DND-41 (cell line): ENCODE measurements at places on chromosomes 2 and 18.

GRCh38 chr18:55588111-55588869 lies at the start of gene TCF4:
Gene TCF4, minus strand, starts transcription at chr18:55588192. Its CDS starts 1,076 bp downstream, at chr18:55587116.
- H3K36me3 ChIP-seq, result 0 out of 2 replicates have a peak, but pooled peaks cover under 1% of the 10 kb centered on the region
- DNase-seq, result peak; percentile 71

GRCh38 chr2:204072443-204073324 lies 136.1 kb downstream of the ICOS start:
- DNase-seq, result peak; percentile 63
- no peak overlapping the region for H3K4me3 ChIP-seq
- no peak overlapping the region for H3K27ac ChIP-seq
- no peaks in the 10 kb centered on the region for H3K27me3 ChIP-seq

GRCh38 chr2:37782155-37782673 lies 110.8 kb upstream of the CDC42EP3 start:
- no peaks in the 10 kb centered on the region for H3K27me3 ChIP-seq
- no peaks in the 10 kb centered on the region for H3K4me1 ChIP-seq
- no peak for DNase-seq

GRCh38 chr2:187483537-187483936 lies 35.5 kb upstream of the CALCRL start:
- no peak overlapping the region for H3K4me3 ChIP-seq
- H3K27ac ChIP-seq, result no peak overlapping the region
- no peak for DNase-seq
- H3K4me1 ChIP-seq, result no peaks in the 10 kb centered on the region

GRCh38 chr2:215505044-215505786 lies 69.3 kb upstream of the FN1 start:
- H3K36me3 ChIP-seq, result no peaks in the 10 kb centered on the region
- H3K4me3 ChIP-seq, result no peak overlapping the region

GRCh38 chr18:79466591-79466990 lies 70.9 kb downstream of the NFATC1 start:
- H3K27ac ChIP-seq, result no peak overlapping the region
- H3K36me3 ChIP-seq, result peaks cover 20% of the 10 kb centered on the region
- H3K4me3 ChIP-seq, result no peak overlapping the region
- no peaks in the 10 kb centered on the region for H3K27me3 ChIP-seq
- no peak for DNase-seq

- H3K4me1 ChIP-seq, result peaks cover 51% of the 10 kb centered on the region
- no peak for DNase-seq
- no peaks in the 10 kb centered on the region for H3K27me3 ChIP-seq
- no peaks in the 10 kb centered on the region for H3K36me3 ChIP-seq
- peak overlapping the region; percentile 77 for H3K27ac ChIP-seq
Measured at GRCh38 chr2:43193652-43194120, 32.7 kb downstream of the ZFP36L2 start.

DNA sequence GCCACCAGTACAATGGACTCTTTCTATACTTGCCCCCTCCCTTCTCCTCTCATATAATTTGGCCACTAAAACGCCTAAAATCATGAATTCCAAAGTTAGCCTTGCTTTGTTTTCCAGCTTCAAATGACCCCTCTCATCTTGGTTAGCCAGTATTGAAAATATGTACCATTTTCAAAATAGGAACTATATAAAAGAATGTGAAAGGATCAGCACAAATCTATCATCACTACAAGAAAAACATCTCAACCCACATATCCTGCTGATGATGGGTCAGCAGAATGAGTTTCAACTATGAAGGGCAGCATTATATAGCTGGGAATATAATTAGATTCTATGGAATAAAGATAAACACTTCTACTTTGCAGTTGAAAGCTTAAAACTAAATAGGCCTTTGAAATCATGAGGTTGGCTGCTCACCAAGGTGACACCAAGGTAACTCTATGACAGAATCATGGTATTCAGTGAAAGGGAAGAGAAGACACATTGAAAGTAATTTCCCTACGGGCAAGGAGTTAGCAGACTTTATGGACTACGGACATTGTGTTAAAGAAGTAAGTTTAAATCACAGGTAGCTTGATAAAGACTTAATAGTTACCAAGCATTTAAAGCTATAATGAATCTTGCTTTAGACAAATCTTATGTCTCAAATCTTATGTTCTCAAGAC lies 873.0 kb downstream of the CPS1 start:
- H3K36me3 ChIP-seq, result no peaks in the 10 kb centered on the region
- H3K27ac ChIP-seq, result no peak overlapping the region
- DNase-seq, result no peak
- no peaks in the 10 kb centered on the region for H3K4me1 ChIP-seq

DNA sequence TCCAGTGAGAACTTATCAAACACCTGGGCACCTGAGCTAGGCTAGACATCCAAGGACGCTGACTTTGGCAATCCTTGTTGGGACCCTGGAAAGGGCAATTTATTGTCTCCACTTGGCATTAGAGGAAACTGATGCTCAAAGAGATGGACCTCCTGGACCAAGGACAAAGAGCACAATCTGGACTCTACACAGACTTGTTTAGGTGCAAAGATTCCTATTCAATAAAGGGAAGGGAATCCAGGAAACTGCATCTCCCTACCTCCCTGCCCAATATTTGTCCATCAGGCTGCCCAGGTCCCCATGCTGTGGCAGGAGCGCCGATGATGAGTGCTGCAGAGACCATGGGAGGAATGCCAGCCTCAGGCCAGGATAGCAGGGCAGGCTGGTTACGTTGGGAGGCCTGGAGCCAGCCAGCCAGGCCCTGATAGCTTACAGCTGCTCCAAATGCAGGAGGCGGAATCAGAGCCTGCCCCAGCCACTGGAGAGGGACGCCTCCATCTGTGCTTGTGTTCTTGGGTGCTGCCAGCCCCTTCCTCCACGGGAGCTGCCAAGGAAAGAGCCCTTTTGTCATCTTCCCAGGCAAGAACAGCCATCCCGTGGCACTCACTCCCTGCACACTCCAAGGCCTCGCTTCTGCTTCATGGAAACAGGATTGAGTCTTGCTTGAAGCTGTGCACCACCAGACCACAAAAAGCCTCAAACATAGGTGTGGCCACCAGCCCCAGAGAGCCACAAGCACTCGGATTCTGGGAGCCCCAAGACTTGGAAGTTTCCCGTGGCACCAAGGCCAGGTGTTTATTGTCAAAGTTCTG lies 60.0 kb downstream of the HS1BP3 start:
- H3K4me1 ChIP-seq, result no peaks in the 10 kb centered on the region
- DNase-seq, result no peak
- no peak overlapping the region for H3K27ac ChIP-seq
- H3K4me3 ChIP-seq, result no peak overlapping the region

GRCh38 chr2:227865291-227865690 lies 6.1 kb upstream of the DAW1 start:
- no peak for DNase-seq
- H3K4me3 ChIP-seq, result no peak overlapping the region
- H3K36me3 ChIP-seq, result no peaks in the 10 kb centered on the region
- H3K27me3 ChIP-seq, result no peaks in the 10 kb centered on the region
- H3K27ac ChIP-seq, result no peak overlapping the region

DNA sequence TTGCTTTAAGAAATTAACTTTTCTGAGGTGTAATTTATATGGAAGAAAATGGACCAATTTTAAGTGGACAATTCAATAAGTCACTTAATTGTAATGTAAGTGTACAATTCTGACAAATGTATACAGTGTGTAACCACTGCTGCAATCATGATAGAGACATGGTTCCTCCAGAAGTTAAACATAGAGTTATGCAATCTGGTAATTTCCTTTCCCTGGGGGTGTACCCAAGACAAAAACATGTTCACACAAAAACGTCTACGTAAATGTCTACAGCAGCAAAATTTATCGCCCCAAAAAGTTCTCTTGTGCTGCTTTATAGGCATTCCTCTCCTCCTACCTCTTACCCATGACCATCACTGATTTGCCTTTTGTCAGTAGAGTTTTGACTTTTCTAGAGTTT lies 141.5 kb downstream of the AQP4 start:
- no peak overlapping the region for H3K27ac ChIP-seq
- no peak for DNase-seq
- no peaks in the 10 kb centered on the region for H3K4me1 ChIP-seq
- no peak overlapping the region for H3K4me3 ChIP-seq

GRCh38 chr18:67901573-67901972 lies 385.1 kb upstream of the DSEL start:
- DNase-seq, result no peak
- H3K27me3 ChIP-seq, result no peaks in the 10 kb centered on the region
- no peaks in the 10 kb centered on the region for H3K36me3 ChIP-seq
- H3K4me1 ChIP-seq, result no peaks in the 10 kb centered on the region

GRCh38 chr2:177242121-177242987 lies 22.2 kb downstream of the NFE2L2 start:
- H3K36me3 ChIP-seq, result peaks cover 16% of the 10 kb centered on the region
- no peaks in the 10 kb centered on the region for H3K27me3 ChIP-seq
- H3K27ac ChIP-seq, result peak overlapping the region; percentile 18; the same call in 1 of the 2 replicates
- no peak overlapping the region for H3K4me3 ChIP-seq
- peaks cover 40% of the 10 kb centered on the region for H3K4me1 ChIP-seq
